ENCODE measurements at places on chromosomes 11 and 22.

DNA sequence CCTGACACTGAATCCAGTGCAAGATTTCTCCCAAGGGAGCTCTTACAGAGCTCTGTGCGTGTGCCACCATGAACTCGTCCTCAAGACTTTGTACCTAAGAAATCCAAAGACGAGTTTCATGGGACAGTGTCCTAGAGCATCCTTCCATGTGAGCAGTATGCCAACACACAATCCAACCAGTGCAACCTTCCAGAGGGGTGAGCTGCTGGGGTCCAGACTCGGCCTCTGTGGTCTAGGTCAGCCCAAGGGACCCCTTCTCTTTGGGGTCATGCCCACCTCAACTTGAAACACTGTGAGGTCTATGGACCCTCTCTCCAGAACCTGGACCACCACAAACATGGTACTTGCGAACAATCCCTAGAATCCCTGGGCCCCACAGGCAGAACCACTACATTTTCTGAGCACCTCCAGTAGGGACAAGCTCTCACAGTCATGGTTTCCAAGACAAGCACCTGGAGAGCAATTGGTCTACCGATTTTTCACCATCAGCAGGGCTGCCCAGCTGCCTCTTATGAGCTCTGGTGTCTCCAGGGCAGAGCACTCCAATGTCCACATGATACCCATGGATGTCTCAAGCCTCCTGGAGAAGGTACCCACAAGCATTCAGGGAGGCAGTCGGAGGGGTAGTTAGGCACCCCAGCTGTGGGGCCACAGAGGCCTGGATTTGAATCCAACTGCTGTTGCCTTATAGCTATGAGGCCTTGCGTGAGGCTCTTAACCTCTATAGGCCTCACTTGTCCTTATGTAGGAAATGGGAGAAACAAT lies 7.7 kb downstream of the CHST1 start:
- peak; percentile 28 for DNase-seq

DNA sequence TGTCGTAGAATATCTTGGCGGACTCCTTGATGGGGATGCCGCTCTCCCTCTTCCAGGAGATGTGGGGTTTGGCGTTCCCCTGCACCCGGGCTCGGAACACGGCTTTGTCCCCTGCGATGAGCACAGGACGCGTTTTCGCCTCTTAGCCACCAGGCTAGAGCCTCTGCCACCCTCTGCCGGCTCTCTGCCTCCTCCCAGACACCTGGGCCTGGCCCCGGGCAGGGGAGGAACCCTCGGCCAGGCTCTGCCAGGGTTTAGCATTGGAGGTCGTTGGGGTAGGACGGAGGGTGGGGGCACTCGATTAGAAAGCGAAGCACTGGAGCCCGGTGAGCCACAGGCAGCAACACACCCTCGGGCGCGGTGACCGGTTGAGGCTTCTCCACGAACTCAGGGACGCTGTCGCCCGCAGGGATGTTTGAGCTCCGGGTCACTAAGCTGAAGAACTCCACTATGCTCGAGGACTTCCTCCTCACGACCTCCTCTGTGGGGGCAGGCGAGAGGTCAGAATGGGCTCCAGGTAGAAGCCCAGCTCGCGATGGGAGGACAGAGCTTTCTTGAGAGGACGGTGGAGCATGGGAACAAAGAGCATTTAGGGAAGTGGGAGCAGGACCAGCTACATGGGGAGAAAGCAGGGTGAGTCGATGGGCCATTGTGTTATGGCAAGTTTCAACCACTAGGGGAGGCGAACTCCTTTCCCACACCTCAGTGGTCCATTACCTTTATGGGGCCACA lies 4.3 kb downstream of the IGSF22 start:
- DNase-seq = peak; percentile 47

DNA sequence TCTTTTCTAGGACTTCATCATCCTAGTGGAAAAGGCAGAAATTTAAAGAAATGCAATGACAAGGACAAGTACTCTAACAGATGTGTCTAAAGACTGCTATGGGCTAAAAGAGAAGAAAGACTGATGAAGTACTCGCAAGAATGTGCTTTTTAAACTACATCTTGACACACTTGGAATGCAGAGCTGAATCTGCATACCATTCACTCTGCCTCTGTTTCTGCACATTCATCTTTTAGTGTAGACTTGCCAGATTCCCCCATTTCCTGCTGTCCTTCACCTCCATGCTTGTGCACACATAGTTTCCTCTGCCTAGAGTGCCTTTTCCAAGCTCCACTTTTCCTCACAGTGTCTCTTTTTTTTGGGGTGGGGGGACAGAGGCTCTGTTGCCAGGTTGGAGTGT lies 239.0 kb upstream of the CCDC179 start:
- DNase-seq = no peak

GRCh38 chr11:985406-985805 lies 51.1 kb downstream of the MUC6 start:
- DNase-seq = no peak
